ENCODE measurements at places on chromosomes 3 and 15.

- no peak for DNase-seq
These were observed 2.4 kb upstream of the KLF13 start for GRCh38 chr15:31324186-31324585.

DNA sequence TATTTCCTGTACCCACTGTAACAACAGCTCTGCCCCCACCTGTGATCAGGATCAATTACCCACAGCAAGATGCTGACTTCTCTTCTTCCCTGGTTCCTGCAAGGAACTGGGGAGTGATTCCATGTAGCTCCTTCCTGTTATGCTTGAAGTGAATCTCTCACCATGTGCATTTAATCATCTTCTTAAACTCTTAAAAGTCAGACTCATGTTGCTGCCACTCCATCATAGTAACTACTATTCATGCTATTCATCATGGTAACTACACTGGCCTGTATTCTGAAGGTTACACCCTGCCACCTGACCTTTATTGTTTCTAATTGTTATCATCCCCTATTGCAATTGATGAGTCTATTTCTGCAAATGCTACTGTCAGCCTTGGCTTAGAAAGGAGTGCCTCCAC is 89.5 kb downstream of the SUCNR1 start:
- DNase-seq = no peak

DNA sequence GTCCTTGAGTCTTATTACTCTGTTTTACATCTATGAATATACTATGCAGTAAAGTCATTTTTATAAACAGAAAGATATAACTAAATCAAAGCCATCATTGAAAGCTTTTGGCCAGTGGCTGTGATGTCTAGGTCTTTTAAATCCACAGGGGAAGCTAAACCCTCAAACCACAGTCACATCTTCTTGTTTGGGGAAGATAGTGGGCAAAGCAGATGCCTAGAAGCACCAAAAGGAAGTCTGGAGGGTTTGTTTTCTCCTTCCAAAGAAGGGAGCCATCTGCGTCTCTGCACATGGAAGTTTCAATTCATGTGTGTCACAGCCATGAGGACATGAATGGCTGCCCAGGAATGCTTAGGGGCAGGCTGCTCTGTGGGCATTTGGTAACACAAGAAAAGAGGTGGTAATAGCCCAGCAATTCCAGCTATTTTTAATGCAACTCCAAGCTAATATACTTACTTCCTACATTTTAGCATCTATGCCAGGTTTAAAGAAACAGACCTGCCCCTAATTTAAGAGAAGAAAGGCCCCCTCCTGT is 322.2 kb downstream of the SLC9A9 start:
- DNase-seq = no peak

- no peak for DNase-seq
These were observed 6.4 kb upstream of the MGA start for GRCh38 chr15:41653760-41654159.

GRCh38 chr3:135565546-135565945 is 400.0 kb upstream of the PPP2R3A start:
- no peak for DNase-seq

DNA sequence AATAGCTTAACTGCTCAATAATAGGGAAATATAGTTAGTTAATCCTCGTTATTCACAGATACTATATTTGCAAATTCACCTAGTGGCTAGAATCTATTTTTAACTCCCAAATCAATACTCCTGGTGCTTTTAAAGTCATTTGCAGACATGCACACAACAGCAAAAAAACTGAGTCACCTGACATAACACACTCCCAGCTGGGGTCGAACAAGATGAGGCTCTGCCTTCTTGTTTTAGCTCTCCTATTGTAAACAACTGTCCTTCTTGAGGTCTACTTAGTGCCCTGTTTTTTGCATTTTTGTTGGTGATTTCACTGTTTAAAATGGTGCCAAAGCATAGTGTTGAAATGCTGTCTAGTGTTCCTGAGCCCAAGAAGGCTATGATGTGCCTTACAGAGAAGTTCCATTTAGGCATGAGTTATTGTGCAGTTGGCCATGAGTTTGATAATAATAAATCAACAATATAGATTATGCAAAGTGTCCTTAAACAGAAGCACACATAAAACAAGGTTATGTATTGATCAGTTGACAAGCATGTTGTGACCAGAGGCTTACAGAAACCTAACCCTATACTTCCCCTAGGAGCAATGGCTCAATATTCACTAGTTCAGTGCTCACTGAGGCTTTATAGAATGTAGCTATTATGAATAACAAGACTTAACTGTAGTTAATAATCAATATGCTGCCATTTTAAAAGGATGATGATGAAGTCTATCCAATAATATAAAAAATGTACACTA is 18.6 kb downstream of the MAP3K13 start:
- DNase-seq = no peak

DNA sequence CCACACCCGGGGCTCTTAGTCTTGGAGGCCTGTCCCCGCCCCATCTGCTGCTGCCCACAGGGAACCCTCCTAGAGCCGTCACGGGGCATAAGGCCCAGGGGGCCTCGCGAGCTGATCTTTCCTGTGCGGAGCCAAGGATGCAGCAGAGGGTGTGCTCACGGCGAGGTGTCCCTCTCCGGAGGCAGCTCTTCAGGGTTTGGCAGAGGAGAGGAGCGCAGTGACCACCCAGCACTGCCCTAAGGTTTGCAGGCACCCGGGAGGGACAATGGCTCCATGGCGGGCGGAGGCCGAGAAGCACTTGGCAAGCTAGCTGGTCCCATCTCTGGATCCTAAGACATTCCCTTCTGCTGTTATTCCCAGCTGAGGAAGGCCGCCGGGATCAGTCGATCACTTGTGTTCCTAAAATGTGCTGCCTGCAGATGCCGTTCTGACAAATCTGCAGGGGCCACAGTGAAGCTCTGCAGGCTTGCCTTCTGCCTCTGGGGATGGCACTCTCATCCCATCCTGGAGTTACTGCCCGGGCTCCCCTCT is 47.4 kb upstream of the PCSK6 start:
- no peak for DNase-seq

GRCh38 chr15:25665913-25666312 is 197.2 kb downstream of the ATP10A start:
- no peak for DNase-seq

Measured in stimulated activated CD8-positive, alpha-beta memory T cell treated with anti-CD3 and anti-CD28 coated beads, Interleukin-4, amount 100 ng/mL, for 1 hour (primary cell).